Esophagus squamous epithelium (tissue), 5 donors: ENCODE measurements at places on chromosomes 7 and 10. TPM values are rescaled to one million over a fixed set of nuclear protein-coding genes. Genes with fewer than 3 reads are reported as not detected.

DNA sequence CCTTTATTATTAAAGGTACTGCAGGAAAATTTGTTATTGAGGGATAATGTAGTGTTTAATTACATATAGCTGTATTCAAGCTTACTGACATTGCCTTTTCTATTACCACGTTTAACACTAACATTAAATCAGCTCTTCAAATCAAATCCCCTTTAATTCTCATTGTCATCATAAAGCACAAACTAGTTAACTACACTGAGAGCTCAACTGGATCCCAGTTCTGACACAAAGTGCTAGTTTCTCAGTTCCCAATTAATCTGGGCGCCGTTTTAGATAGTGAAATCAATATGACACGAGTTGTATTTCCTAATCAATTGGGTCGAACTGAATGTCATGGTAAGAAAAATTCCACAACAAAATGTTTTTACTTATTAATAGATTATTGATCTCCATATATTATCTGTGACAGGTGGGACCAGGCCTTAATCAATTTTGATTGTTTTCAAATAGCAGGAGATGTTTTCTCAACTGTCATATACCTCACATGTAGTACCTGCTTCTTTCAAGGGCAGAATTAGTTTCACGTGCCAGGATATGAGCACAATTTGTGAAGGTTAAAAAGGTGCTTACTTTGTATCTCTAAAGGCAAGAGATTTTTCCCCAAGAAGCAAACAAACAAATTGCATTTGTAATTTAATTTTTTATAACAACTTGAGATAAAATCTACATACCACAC is 71.0 kb downstream of the AASS start:
- no peak for DNase-seq

GRCh38 chr10:61313460-61313859 is 139.7 kb downstream of the TMEM26 start:
- no peak for DNase-seq

GRCh38 chr10:62077330-62078015 is 176.0 kb downstream of the ARID5B start:
- DNase-seq: no peak

DNA sequence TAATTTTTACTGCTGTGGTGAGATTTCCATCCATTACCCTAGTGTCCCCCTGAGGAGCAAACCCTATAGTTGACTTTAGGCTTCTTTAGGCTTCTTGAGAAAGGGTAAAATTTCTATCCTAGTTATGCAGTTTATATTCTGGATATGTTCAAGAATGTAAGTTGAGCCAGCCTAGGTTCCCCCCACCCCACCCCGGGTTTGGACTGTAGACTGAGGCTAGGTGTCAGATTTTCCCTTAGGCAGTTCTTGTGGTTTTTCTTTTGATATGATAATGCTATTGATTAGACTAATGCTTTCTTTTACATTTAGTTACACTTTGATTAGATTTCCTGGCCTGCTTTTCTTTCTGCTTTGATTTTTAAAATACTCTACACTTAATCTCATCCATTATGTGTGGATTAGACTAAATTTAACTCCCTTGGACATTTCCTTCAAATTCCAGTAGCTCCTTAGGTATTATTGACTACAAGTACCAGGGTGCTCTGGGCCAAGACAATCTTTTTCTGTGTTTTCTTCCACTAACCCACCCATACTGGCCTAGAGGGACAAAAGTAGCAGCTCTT is 37.7 kb downstream of the NRF1 start:
- DNase-seq: no peak

DNA sequence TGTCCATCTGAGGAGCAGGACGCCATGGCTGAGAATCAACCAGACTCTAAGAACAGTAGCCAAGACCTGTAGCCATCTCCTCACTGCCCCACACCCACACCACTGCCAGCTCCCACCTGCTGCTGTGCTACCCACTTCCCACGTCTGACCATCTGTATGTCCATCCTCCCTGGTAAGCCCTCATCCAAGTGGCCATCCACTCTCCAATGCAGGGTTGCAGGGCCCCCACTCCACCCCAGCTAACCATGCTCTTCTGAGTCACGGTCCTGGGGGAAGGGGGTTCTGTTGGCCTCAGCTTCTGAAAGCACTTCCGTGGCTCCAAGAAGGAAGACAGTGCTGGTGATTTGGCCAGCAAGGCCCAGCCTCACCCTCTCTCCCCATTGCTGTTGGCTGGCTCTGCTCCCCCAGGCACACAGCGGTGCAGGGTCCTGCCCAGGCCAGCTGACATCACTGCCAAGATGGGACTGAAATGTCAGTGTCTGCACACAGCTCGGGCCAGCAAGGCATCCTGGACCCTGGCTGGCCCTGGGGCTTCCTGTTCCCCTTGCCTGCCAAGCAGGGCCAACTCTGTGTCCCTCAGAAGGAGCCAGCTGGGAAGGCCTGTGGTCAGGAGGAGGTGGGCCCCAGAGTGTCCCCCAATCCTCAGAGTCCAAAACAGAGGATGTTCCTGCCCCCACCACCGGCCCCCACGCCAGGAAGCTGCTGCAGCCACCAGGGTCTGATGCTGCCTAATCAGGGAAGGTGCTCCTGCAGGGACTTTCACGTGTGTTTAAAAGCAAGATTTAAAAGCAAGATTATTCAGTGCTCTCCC is 17.5 kb downstream of the RASGEF1A start:
- DNase-seq: no peak

DNA sequence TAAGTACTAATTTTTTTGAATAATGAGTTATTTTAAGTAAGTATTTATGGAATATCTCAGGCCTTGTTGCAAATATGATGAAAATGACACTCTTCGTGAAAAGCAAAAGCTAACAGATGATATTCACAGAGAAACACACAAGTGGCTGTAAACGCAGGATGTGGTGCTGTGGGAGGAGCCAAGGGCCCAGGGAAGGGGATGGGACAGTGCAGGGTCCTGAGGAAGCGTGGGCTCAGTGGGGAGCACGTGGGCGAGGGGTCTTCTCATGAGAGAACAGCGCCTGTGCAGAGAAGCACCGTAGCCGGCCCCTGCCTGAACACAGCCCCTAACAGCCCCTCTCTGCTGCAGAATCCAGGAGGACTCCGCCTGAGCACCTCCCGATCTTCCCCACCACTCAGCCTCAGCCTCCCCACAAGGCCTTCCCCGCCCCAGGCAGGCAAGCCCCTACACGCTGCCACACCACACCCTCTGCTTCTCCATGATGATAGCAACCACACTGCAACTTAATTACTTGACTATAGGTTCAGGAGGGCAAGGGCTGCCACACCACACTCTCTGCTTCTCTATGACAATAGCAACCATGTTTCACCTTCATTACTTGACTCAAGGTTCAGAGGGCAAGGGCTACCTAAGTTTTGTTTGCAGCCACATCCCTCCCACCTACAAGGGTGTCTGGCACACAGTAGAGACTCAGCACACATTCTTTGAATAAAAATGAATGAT is 152.6 kb upstream of the RNF32 start:
- DNase-seq: no peak

DNA sequence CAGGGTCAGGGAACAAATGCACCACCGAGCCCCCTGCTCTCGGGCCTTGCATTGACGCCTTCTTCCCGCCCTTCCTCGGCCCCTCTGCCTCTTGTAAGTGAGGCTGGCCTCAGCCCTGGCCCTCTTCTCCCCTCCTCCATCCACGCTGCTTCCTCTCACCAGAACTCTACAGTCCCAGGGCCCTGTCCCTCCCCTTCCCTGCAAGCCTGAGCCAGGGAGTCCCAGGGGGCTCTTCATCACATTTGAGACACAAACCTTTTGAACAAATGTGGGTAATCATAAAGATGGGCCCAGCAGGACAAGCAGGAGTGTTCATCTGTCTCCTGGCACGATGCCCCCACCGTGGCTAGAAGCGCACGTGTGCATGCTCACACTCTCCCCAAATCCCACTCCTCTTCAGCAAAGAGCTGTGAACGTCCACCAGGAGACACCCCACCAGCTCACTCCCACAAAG is 57.7 kb downstream of the SLIT1 start:
- no peak for DNase-seq

DNA sequence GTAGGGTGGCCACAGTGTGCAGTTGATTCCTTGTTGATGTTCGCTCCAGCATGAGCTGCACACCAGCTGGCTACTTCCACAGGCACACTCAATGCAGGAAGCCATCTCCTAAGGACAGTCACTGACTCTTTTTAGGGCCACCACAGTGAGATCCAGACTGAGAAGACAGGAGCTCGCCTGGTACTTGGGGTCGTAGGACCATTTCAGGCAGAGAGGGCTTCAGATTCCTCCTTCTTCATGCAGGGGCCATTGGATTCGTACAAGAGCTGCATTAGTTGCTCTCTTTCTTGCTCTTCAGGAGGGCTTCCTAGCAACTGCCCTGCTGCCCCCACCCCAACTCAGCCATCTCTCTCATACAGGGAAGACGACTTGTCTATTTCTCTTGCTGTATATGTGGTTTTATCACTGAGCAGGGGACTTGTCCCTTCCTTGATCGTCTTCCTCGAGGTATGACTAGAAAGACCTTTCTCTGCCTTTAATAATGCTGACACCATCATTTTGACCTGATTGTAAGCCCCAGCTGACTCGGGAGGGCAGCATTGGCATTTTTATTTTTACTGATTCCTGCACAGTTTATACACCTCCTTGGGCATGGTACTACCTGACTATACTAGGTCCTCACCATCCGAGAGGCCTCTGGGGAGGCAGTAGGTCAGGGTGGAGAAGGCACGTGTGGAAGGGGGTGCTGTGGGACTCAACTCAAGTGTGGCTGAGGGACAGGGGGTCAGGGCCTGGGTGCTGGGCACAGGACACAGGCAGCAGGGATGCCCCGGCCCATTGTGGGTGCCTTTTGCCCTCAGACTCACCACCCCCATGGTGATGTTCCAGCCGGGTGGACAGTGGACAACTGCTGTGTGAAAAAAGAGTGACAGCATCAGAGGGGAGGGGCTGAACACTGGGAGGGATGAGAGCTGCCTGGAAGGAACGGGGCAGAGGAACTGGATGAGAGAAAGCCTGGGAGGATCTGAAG is 136.7 kb upstream of the ZNF746 start:
- no peak for DNase-seq

DNA sequence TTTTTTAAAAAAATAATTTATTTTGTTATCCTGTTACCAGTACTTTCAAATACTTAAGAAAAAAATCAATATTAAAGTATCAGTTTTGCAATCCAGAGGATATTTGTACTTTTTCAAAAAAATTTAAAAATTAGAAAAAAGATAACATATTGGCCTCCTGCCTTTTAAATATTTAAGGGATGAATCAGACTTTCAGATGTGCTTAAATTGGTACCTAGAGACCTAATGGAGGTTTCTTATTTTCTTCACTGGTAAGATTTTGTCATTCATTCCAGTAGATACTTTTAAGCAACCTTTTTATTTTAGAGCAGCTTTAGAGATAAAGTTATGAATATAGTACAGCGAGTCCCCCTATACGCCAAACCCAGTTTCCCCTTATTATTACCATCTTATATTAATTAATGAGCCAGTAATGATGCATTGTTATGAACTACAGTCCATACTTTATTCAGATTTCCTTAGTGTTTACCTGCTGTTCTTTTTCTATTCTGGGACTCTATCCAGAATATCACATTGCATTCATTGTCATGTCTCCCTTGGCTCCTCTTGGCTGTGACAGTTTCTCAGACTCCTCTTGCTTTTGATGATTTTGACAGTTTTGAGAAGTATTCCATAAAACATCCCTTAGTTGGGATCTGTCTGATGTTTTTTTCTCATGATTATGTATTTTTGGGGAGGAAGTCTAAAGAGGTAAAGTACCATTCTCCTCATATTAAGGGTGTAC is 34.2 kb downstream of the BICC1 start:
- no peak for DNase-seq

- no peak for DNase-seq
Observed at GRCh38 chr7:111010798-111011197, 80.1 kb upstream of the LRRN3 start.

DNA sequence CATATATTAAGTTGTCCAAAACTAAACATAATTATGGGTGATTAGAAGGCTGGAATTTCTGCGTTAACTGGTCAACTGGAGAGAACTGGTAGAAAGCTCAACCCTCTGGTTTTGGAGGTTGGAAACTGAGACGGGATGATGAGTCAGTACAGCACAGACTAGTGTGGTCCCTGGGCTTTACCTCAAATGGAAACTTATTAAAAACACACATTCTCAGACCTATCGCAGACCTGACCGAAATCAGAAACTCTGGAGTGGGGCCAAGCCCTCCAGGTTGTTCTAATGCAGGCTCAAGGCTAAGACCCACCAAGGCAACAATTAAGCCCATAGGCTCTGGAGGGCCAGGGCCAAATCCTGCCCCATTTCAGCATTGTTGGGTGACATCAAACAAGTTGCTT is 136.9 kb downstream of the KCNMA1 start:
- DNase-seq: no peak

DNA sequence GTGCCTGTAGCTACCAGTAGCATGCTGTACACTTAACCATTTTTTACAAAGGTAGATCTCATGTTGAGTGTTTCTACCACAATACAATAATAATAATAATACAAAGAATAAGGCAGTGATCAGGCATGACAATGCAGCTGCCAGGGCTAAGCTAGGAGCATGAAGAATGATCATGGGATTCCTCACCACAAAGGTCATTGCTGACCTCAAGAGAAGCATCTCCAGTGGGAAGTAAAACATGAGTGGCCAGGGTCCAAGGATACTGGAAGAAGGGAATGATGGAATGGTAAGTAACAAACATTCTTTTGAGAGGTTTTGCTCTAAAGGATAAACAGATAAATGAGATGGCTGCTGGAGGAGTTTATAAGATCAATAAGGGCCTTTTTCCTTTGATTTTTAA is 591.1 kb downstream of the TNS3 start:
- no peak for DNase-seq

DNA sequence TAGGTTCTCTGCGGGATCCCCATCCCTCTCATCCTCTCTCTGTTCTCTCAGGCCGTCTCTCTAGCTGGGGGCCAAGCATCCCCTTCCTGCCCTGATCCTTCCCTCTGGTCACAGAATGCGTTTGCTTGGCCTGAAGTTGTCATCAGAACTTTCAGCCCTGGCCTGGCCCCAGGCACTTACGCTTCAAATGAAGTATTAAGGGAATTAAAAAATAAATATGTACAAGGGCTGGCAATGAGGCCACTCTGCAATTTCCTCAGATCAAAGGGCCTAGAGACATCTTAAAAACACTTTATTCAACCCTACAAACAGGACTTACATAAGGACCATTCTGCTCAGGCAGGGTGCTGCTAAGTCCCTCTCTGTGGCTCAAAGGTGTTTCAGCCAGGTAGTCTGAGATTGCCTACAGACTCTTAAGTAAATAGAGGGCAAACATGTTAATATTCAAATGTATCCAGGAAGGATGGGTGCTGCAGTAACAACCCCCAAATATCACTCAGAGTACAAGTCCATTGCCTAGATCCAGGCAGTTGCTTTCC is 16.0 kb downstream of the SFTPD start:
- no peak for DNase-seq

- no peak for DNase-seq
Observed at GRCh38 chr7:150829426-150829825, 22.9 kb upstream of the AOC1 start.

DNA sequence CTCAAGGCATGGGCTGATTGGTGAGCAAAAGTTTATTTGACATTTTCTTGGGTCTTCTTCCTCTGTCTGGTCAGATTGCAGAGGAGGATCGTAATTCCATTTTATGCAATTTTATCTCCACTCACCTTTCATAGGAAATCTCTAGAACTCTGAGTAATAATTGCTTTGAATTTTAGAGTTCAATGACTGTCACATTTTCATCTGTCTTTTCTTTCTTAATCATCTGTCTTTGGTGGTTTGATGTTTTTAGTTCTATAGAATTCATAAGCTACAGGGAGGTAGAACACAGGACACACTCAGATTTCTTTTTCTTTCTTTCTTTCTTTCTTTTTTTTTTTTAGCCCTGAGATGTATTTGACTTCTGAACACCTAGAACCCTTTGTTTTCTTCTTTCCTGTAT is 11.6 kb downstream of the GATA3 start:
- no peak for DNase-seq

Gene ADRB1
- 1.1 TPM for total RNA-seq

Gene SHOC2
- 24.8 TPM for total RNA-seq

Gene DDC
- total RNA-seq: 0.35 TPM

Gene GCK
- total RNA-seq: not detected

Gene DGKB
- total RNA-seq: 0.23 TPM
